ENCODE measurements at places on chromosomes 7 and 10.

DNA sequence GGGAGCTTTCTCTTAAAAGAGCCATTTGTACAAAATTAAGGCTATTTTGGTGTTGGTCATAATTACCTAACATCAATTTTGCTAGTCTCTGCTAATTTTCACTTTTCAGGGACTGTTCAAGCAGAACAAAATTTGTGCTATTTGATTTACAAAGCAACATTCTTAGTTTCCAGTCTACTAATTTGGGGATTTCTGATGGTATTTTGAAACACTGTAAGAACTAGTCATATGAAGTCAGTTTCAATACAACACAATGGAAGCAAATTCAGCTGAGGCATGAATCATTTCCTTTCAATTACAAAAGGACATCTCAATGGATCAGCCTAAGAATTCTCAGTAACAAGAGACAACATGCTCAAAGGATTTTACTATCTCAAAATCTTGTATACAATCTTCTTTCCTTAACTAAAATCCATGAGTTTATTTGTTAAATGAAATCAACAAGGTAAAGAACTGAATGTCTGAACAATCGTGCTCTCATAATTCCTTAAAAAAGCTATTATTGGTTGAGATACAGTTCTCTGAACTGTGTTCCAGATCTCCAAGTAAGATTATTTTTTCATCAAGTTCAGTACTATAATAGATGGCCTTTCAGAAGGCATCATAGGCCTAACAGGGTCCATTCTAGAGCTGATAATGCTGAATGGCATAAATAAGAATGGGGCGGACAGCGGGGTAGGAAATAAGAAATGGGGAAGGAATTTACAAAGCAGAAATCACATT is 144.6 kb downstream of the NRCAM start:
- no peak for DNase-seq

DNA sequence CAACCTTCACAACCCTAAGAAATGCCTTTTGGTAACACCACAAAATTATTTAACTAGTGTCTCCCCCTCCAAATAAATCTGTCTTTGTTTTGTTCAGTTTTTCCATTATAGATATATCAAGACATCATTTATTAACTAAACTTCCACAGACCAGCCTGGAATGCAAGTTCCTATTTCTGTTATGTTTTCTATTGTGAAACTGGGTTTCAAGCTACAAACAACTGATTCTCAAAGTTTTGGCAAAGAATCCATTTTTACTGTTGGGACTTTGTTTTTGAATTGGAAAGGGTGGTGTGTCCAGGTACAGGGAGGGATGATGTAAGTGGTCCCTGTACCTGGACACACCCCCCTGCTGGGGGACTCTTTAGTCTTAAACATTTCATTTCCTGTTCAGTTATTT is 36.2 kb downstream of the STAMBPL1 start:
- DNase-seq, result no peak

DNA sequence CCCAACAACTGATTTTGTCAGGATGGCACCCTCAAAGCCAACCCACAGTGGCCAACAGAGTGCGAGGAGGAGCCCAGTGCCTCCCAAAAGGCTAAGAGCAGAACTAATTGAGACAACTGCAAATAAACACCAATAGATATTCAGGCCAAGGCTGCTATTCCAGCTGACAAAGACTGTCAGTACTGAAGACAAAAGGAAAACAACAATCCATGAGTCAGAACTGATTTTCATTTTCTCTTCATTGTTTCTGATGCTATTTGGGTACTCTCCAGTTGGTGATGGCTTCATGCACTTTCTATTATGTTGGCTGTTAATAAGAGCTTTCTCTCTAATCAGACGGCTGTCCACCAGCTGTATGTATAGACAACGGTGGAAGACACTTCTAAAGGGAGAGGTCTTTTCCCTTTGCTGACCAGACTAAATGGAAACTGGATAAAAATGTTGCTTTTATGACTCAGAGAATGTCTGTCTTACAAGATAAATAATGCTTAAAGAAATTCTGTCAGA is 515.9 kb downstream of the PARD3 start:
- peak; percentile 24 for DNase-seq

GRCh38 chr7:22427104-22427503 is 70.2 kb upstream of the RAPGEF5 start:
- no peak for DNase-seq

DNA sequence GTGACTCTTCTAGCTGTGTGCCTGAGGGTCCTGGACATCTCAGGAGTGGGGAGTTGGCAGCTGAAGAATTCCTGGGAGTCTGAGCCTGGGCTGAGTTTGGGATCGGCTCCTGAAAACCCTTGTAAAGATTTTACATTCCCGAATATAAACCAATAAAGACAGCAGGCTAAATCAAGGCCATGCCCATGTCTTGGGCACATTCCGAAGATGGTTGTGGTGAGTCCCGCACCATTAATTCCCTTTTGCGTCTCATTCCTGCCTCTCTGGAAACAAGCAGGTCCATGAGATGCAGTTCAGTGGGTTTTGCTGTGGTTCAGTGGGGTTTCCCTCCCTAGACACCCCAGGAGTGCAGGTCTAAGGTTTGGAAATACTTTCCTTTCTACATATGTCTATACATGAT is 90.9 kb downstream of the COL26A1 start:
- DNase-seq, result no peak

GRCh38 chr7:92131764-92132330 is 2.4 kb downstream of the CYP51A1 start:
- DNase-seq, result no peak

DNA sequence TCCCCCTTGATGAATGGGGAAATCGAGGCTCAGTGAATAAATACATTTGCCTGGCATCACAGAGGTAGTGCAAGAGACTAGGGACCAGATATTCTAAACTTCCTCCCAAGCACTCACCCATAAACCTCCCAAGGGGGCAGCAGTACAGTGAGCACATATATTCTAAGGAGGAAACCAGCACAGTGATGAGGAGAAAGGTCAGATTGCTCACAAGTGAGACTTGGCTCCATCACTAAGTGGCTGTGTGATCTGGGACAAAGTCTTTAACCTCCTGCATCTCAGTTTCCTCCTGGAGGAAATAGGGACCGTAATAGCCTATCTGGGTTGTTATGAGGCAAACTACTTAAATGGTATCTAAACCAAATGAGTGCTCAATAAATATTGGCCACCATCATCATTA is 4.3 kb downstream of the PLXNA4 start:
- no peak for DNase-seq

- DNase-seq, result no peak
These were observed 27.9 kb downstream of the GNG11 start for GRCh38 chr7:93949423-93949822.

DNA sequence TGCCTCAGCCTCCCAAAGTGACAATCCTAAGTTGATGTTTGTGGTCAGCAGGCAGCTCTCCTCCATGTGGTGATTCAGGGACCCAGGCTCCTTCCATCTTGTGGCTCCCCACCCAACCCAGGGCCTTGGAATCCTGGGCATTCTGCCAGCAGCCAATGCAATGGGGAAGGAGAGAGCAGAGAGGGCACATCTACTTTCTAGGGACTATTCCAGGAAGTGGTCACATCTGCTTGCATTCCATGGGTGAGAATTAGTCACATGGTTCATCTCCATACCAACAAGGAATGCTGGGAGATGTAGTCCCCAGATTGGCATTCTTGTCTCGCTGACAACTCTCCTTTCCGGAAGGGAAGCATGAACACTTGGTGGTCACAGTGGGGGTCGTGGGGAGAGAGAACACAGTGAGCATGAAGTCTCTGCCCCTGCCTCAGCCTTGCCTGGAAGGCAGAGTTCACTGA is 9.9 kb upstream of the SRRM3 start:
- no peak for DNase-seq

DNA sequence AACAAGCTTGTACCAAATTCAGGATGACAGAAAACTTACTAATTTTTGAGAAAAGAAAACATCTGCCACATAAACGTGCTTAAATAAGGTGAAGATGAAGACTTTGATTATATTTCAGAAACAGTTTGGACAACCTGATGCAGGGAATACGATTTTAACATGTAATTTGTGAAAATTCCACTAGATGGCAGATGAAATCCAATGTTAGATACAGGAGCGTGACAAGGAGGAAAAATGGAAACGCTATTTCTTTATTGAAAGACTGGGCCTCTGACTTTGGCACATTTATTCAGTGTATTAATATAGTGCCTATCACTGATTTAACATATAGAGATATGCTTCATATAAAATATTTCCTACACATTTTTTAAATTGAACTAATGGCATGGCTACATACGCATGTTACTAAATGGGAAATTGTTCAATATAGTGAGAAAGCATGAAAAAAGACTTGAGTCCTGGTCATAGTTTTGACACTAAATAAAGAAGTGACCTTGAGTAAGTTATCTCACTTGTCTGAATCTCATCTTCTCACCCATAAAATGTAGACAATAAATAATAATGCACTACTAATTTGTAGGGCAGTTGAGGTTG is 60.7 kb downstream of the CD36 start:
- peak; percentile 36 for DNase-seq

- no peak for DNase-seq
These were observed 88.9 kb downstream of the MYOF start for GRCh38 chr10:93393211-93393610.

GRCh38 chr10:71285180-71285545 is 33.9 kb upstream of the SLC29A3 start:
- DNase-seq, result no peak

All from COR-L47 (cell line).